ENCODE measurements at places on chromosomes 5 and 9.

DNA sequence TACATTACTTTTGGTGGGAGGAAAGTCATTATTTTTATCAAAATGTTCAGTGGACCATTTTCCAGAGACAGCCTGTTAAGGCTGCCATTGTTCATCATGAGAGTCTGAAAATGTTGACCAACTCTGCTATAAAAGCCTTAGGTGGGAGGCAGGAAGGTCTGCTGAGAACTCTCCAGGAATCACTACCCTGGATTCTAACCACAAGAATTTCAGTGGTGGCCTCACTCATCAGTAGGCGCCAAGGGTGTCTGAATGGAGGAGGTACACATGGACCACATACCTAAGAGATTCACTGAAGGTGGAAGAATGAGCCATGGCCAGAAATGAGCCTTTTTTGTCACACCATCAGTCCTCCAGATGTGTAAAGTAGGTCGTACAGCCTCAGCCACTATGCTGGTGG, 21.0 kb upstream of the TLX3 start:
- DNase-seq = no peak

DNA sequence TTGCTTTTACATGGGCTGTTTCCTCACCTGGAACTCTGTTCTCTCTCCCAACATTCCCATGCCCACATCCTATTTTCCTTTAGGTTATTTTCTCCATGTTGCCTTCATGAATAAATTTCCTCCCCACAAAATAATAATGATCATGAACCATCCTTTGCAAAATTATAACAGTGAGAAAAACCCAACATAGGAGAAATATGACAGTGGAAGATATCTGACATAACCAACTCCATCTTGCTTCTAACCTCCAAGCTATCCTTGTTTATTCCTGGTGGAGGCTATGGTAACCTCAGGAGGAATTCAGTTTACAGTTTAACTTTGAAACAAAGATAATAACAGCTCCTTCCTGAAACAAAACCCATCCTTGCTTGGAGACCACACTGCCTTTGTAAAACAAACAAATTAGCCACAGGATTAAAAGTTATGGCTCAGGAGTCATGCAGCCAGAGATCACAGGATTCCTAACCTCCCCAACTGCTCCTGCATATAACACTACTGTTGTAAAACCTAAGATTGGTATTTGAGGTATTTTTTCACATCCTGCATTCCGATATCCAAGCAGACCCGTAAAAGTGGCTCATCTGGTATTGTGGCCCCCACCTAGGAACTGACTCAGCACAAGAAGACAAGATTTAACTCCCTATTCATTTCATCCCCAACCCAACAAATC, 212.4 kb downstream of the TRIM32 start:
- DNase-seq = no peak

DNA sequence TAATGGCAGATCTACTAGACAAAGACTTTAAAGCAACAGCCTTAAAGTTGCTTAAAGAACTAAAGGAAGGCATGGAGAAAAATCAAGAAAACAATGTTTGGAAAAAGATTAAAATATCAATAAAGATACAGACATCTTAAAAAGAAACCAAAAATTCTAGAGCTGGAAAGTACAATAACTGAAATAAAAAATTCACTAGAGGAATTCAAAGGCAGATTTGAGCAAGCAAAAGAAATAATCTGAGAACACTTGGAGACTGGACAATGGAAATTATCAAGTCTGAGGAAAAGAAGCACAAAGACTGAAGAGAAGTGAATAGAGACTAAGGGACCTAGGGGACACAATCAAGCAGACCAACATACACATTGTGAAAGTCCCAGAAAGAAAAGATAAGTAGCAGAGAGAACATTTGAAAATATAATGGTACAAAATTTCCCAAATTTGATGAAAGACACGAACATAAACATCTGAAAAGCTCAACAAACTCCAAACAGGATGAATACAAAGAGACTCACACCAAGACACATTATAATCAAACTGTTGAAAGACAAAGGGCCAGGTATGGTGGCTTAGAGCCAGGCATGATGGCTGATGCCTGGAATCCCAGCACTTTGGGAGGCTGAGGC, 26.3 kb downstream of the SIL1 start:
- DNase-seq = no peak

- no peak for DNase-seq
These were observed 933 bp downstream of the NEK6 start for GRCh38 chr9:124258607-124259157.

- DNase-seq = no peak
These were observed 1.5 kb downstream of the GAS1 start for GRCh38 chr9:86945728-86946200.

DNA sequence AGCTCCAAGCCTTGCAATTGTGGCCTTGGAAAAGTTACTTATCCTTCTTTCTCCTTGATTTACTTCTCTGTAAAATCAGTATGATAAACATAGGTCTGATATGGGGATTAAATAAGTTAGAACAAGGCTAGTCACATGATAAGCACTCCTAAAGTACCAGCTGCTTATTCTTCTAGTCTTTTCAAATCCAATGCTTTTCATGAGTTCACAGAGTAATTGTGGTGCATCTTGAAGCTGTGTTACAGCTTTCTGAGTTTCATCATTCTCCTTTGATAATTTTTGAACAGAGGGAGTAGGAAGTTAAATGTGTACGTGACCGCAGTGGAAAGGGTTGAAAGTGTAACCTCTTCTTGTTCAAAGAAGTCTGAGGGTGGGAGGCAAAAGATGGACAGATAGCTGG, 38.8 kb upstream of the CCDC112 start:
- DNase-seq = no peak

- no peak for DNase-seq
These were observed 70.6 kb downstream of the C9orf50 start for GRCh38 chr9:129550199-129550839.

DNA sequence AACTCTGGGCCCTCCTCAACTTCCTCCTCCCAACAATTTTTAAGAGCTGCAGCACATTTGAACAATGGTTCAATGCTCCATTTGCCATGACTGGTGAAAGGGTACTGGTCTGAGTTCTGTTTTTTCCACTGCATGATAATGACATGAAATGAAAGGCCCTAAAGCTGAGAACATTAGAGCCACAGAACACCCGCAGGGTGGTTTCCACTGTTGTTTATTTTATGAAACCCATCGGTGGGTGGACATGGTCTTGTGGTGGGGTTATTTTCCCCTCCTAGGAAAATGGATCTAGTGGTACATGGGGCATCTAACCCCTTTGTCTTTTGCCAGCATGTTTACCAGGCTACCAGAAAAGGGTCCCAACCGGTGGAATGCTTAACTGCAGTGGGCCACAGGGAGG, 71.8 kb downstream of the SMARCA2 start:
- DNase-seq = no peak

DNA sequence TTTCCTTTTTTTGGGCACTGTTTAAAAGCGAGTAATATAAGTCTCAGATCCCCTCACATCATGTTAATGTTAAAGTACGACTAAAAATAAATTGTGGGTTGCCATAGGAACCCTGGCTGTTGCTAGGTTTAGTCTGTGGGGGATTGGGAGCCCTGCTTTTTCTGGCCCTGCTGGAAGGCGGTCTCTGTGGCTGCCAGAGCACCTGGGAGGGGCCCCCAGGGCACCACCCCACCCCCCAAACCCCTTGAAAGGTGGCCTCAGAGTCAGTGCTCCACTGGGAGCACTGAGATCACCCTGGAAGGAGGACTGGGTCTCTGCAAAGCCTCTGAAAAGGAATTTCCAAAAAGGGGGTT, 66.2 kb upstream of the NEURL1B start:
- DNase-seq = no peak

- DNase-seq = no peak
These were observed 50.4 kb upstream of the PRR16 start for GRCh38 chr5:120413686-120414085.

GRCh38 chr5:39231705-39232525, 12.6 kb upstream of the FYB1 start:
- no peak for DNase-seq

- DNase-seq = no peak
These were observed 47.7 kb upstream of the GARNL3 start for GRCh38 chr9:127216888-127217217.

DNA sequence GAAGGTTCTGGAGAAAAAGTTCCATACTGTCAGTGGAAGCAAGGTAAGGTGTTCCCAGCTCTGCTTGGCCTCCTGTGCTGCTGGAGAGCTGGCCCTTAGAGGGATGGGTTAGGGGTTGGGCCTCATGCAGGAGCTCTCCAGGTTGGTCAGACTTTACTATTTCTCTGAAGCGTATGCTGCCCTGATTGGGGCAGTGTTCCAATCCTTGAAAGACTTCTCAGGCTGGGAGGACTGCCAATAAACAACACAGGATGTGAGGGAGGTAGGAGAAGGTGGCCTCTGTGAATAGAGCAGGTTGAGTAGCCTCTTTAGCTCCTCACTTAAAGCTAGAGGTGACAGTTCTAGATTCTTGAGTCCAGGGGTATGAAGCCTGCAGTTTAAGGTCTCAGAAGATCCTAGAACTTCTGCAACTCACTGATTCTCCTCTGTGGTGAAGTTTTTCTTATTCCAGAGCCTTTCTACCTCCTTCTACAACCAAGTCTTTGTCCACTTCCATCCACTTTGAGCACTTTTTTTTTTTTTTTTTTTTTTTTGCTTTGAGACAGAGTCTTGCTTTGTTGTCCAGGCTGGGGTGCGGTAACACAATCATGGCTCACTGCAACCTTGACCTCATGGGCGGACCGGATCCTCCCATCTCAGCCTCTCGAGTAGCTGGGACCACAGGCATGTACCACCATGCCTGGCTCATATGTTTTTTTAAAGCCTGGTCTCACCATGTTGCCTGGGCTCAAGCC, 3.0 kb downstream of the HNRNPAB start:
- no peak for DNase-seq

DNA sequence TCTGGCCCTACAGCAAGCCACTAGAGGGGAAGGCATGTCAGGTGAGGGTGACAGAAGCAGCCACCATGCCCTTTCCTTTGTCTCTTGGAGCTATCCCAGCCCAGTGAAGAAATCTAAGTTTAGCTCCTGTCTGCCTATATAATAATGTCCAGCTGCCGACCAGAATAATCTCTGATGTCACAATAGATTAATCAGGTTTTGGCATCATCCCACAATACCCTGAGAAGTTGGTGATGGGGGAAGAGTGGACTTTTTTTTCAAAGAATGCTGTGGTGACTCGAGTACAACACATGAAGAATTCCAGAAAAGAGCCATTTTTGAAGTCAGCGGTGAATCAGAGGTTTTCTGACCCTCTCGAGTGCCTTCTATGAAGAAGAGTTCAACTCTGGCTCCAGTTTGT, 1.7 kb upstream of the TSLP start:
- DNase-seq = no peak

DNA sequence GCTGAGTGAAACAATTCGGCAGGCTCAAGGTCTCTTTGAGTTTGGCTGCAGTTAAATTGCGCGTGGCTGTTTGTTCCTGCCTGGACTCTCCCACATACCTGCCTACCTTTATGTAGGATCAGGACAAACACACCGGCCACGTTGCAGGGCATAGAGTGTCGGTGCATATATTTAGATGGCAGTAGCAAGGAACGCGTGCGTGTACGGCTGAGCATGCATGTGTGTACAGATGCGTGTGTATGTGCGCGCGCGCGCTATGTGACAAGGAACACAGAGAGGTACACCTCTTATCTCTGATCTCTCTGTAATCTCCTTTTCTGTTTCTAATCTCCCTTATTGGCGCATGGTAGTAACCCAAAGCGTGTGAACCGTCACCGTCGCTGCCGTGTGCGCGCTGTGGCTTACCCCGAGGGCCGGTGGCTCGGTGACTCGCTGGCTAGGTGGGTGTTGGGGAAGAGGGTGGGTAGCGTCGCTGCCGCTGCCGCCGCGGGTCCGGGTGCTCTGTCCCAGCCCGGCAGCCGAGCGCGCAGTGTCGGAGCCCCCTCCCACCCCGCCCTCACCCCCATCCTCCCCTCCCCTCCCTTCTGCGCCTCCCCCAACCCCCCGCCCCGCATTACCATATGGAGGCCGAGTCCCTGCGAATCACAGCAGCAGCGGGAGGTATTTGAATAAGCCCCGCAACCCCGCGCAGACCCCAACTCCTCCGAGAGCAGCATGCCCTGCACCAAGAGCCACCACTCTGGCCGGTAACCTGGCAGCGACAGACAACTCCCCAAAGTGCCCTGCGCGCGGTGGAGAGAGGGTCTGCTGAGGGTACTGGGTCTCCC, 204.8 kb downstream of the MEF2C start:
- DNase-seq = no peak
